ENCODE measurements at places on chromosomes 3 and 15.

- DNase-seq: no peak
Observed at GRCh38 chr3:146024260-146024659, 136.7 kb downstream of the PLOD2 start.

- no peak for DNase-seq
Observed at GRCh38 chr3:159904455-159904854, 84.2 kb upstream of the IL12A start.

DNA sequence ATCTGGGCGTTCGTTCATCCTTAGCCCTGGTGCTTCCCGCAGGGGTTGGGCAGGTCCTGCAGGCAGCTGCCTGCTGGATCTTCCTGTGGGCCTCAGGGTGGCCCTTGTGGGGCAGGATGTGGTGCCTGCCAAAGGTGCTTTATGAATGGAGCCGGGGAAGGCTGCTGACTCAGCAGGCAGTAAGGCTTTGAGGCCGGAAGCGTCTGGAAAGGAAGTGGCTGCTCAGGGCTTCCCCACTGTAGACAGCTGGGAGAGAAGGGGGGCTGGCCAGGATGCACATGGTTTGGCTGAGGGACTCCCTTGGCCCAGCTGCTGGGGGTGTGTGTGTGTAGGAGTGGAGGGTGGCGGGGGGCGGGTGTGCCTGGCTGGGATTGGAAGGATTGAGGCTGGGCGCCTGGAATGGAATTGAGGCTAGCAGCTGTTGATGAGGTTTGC lies 12.9 kb downstream of the CD276 start:
- DNase-seq: peak; percentile 92

- DNase-seq: peak; percentile 68
Observed at GRCh38 chr15:29822684-29823459, 604 bp upstream of the TJP1 start.

GRCh38 chr3:87109465-87109864 lies 117.6 kb upstream of the CHMP2B start:
- no peak for DNase-seq

DNA sequence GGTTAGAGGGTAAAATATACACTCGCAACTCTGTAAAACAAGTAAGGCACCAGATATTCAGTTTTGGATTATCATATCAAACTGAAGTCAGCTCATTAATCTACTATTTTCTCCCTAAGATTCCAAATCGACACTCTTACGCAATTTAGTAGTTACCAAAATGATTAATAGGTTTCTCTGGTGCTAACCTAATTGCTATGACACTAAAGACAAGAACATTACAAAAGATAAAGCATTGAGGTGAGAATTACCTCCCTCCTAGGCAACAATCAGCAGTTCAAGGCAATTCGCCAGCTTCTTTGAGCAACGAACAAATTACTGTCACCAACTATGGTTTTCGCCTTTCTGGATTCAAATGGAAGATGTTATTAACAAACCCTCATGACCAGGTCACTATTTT lies 1305.0 kb downstream of the ROBO2 start:
- no peak for DNase-seq

DNA sequence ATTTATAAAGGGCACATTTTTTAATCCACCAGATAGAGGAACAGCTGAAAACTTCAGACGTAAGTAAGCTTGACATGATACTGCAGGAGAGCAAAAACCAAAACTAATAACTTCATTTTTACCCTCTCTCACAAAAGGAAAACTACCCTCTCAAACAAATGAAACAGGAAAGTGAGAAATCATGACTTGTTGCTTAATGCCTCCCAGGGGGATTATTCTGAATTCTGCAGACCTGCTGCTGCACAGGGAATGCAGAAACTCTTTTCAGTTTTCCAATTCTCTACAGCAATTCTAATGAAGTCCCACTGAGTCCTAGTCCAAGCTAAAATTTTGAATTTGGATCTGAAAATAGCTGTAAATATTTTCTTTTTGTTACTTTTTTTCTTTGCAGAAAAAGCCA lies 637.1 kb upstream of the CCDC54 start:
- DNase-seq: no peak

DNA sequence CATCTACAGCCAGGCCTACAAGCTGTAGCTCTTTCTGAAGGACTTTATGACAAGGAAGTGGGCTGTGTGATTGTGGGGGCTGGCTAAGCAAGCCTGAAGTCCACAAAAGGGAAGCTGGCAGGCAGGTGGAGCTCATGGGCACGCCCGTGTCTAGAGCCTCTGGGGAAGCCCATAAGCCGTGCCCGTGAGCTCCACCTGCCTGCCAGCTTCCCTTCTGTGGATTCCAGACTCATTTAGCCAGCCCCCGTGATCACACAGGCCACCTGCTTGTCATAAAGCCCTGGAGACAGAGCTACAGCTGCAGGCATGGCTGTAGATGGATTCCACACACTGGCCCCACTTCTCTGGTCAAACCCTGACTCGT lies 15.2 kb downstream of the EFCC1 start:
- no peak for DNase-seq
